ENCODE measurements at places on chromosomes 6 and 20. TPM values are rescaled to one million over a fixed set of nuclear protein-coding genes. Genes with fewer than 3 reads are reported as not detected.

DNA sequence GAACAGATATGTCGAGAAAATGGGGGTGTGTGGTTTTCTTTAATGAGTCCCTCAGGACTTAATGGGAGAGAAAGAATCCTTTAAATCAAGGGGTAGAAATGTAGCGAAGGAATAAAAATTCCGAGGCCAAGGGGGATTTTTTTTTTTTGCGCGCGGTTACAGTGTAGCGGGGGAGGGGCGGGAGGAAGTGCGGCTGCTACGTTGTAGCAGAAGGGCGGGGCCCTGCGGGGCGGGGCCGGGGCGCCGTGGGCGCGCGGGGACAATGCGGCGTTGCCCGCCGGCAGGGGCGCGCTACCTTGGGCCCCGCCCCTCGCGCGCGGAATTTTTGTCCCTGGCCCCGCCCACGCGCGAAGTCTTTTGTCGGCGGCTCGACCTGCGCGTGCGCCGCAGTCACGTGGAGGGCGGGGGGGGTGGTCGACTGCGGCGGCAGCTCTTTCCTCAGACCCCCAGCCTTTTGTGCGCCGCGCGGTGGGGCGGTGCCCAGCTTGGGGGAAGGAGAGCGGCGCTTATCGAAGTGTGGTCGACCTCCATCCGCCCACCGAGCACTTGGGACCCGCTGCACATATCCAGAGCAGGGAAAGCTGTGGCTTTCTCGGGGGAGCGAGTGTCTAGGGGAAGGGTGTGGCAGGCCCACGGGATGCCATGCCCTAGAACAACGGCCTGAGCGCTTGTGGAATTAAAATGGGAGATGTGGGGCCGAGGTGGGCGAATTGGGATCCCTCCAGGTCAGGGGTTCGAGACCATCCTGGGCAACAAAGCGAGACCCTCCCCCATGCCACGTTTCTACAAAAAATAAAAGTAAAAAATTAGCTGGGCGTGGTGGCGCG lies 1.3 kb downstream of the TUBB start:
- H3K27me3 ChIP-seq = no peaks in the 10 kb centered on the region
- peak; percentile 95 for DNase-seq
- H3K27ac ChIP-seq = peak overlapping the region; percentile 97
- peaks cover 67% of the 10 kb centered on the region for H3K4me1 ChIP-seq
- H3K36me3 ChIP-seq = peaks cover 58% of the 10 kb centered on the region

DNA sequence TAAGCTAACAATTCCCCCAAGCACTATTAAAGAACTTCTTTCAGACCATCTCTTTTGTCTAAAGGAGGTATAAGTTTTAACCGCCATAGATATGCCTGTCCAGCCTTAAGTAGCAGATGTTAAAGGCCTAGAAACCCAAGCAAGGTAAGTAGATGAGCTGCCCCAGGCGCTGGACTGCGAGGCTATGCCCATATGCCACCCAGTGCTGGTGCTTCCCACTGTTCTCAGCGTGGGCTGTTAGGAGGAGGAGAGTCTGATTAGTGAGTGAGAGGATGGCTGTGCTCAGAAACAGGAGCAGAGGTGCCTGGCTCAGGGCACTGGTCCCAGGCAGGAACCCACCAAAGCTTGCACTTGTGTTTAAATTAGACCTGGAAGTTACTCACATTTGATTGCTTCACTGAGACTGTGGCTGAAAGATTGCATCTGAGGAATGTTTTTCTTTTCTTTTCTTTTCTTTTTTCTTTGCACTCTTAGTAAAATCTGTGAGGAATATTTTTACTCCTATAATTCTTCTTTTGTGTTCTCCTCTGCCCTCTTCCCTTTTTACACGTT lies 32.2 kb downstream of the PRPH2 start:
- no peak overlapping the region for H3K4me3 ChIP-seq
- peaks cover 15% of the 10 kb centered on the region for H3K4me1 ChIP-seq
- peak overlapping the region; percentile 62 for H3K27ac ChIP-seq
- DNase-seq = no peak

- H3K27me3 ChIP-seq = peaks cover 2% of the 10 kb centered on the region
- H3K4me1 ChIP-seq = peaks cover 35% of the 10 kb centered on the region
- no peaks in the 10 kb centered on the region for H3K36me3 ChIP-seq
- no peak overlapping the region for H3K4me3 ChIP-seq
- H3K27ac ChIP-seq = no peak overlapping the region
Observed at GRCh38 chr20:51037532-51038115, 14.7 kb upstream of the KCNG1 start.

DNA sequence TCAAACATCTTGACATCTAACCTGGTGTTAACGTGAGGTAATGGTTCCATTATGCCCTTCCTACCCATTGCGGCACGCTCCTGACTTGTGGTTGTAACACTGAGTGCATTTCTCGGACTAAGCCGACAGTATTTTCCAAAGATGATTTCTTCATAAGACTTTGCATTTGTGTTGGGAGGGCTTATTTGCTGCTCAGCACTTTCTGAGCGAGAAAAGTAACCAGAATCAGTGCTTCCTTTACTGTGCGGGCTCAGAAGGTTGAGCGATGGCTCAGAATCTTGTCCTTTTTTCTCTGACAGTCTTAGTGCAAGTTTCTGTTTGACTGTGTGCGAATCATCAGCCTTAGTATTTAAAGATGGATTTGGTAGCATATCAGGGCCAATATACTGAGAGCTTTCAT lies 171.7 kb downstream of the HIVEP2 start:
- no peak for DNase-seq
- no peaks in the 10 kb centered on the region for H3K27me3 ChIP-seq
- no peaks in the 10 kb centered on the region for H3K4me1 ChIP-seq
- peaks cover 66% of the 10 kb centered on the region for H3K36me3 ChIP-seq
- H3K4me3 ChIP-seq = no peak overlapping the region
- H3K27ac ChIP-seq = no peak overlapping the region

GRCh38 chr6:43097098-43097489 lies 21.0 kb downstream of the PTK7 start:
- no peak overlapping the region for H3K4me3 ChIP-seq
- no peaks in the 10 kb centered on the region for H3K36me3 ChIP-seq
- no peaks in the 10 kb centered on the region for H3K27me3 ChIP-seq
- DNase-seq = no peak

DNA sequence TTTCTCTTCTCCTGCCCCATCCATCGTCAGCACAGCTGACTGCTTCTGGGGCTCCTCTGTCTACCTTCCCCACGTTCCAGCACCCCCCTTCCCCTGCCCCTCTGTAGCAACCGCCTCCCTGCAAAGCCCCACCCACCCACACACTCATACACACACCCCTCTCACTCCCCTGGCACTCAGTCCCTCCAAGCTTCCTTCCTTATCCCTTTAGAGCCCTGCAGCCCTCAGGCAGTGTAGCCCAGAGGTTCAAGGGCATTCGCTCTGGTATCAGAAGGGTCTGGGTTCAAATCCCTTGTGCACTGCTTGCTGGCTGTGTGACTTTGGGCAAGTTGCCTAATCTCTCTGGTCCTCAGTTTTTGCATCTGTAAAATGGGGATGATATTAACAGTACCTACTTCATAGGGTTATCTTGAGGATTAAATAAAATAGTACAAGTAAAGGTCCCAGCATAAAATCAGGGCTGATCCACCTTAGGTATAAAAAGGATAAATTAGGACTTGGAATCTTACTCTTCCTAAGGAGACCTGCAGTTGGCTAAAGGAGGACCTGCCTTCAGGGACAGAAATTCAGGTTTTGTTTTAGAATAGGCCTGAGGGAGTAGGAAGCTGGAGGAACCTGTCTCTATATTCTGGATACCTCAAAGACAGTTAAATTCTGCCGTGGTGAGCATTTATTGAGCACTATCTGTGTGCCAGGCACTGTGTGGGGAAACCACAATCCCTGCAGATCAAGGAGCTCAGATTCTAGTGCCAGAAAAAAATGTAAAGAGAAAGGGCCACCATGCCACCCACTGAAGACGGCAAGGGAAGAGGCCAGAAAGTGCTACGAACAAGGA lies 94.1 kb downstream of the SNX5 start:
- H3K36me3 ChIP-seq = no peaks in the 10 kb centered on the region
- H3K4me1 ChIP-seq = peaks cover 55% of the 10 kb centered on the region
- H3K27ac ChIP-seq = no peak overlapping the region
- DNase-seq = no peak
- no peak overlapping the region for H3K4me3 ChIP-seq

GRCh38 chr6:10138917-10139316 lies 276.0 kb downstream of the TFAP2A start:
- DNase-seq = no peak
- H3K4me1 ChIP-seq = no peaks in the 10 kb centered on the region
- H3K36me3 ChIP-seq = no peaks in the 10 kb centered on the region
- H3K4me3 ChIP-seq = no peak overlapping the region

DNA sequence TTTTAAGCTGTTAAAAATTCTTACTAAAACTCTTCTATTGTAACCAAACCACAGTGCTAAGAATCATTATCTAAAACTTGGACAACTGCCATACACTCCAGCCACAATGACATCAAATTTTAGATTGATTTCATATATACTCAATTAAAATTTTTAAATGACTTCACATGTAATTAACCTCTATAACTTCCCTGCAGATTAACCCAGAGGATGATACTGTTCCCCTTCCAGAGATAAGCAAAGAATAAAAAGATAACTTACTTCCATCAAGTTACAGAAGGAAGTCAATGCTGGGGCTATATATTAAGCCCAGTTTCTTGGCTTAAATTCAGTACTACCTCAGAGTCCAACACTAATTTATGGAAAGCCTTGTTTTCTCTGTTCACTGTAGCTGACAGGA lies 71.3 kb downstream of the ARHGAP18 start:
- H3K4me3 ChIP-seq = no peak overlapping the region
- no peak for DNase-seq
- no peaks in the 10 kb centered on the region for H3K27me3 ChIP-seq
- H3K36me3 ChIP-seq = peaks cover 16% of the 10 kb centered on the region
- H3K27ac ChIP-seq = no peak overlapping the region

DNA sequence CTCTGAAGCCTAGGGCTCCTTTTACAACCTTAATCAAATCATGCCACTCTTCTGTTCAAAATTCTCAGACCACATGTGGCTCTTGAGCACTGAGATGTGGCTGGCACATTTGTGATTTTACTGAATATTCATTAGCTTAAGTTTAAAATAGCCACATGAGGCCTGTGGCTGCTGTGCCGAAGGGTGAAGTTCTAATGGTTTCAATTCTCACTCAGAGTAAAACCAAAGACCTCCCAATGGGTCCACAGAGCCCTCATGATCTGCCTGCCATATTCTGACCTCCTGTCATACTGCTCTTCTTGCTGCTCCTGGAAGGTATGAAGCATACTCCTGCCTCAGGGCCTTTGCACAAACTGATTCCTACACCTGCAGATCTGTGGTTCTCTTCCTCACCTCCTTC lies 7.8 kb upstream of the CST3 start:
- H3K27ac ChIP-seq = no peak overlapping the region
- H3K4me1 ChIP-seq = peaks cover 2% of the 10 kb centered on the region
- no peaks in the 10 kb centered on the region for H3K36me3 ChIP-seq

DNA sequence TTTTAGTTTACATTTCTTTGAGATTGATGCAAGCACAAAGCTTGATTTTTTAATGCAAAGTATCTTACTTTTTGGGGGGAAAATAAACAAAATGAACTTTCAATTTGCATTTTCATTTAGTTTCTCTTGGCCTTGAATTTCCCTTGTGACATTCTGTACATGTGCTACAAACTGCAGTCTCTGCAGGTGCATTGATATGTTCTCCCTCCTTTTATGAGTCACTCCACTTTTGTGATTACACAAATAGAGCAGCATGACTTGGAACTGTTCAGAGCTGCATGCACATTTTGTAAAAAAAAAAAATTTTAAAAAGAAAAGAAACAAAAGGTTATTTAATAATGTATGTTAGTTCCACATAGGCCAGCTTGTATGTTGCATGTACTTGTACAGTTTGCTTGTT lies 220.0 kb upstream of the KCNQ5 start:
- no peak for DNase-seq
- peaks cover 2% of the 10 kb centered on the region for H3K4me1 ChIP-seq
- H3K4me3 ChIP-seq = no peak overlapping the region
- H3K27ac ChIP-seq = no peak overlapping the region
- H3K36me3 ChIP-seq = no peaks in the 10 kb centered on the region

DNA sequence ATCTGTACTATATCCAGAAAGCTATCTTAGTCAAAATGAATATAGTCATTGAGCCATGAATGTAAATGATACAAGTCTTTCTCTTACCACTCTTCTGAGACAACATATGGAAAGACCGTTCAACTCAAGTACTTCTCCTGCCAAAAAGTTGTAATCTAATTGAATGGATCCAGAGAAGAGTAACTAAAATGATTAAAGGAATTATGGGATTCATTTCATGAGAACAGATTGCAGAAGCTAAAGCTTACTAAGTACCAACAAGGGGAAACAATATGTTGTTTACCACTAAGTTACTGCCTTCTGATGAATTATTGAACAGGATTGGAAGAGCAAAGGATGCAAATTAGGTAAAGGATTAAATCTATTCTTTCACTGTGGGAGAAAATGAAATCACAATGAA lies 2.0 kb upstream of the LGSN start:
- H3K4me1 ChIP-seq = no peaks in the 10 kb centered on the region
- no peak overlapping the region for H3K27ac ChIP-seq
- H3K36me3 ChIP-seq = no peaks in the 10 kb centered on the region
- DNase-seq = no peak
- H3K4me3 ChIP-seq = no peak overlapping the region

GRCh38 chr6:139531148-139532115 lies 157.0 kb upstream of the CITED2 start:
- no peaks in the 10 kb centered on the region for H3K27me3 ChIP-seq
- H3K36me3 ChIP-seq = no peaks in the 10 kb centered on the region
- no peak overlapping the region for H3K4me3 ChIP-seq
- no peak for DNase-seq

DNA sequence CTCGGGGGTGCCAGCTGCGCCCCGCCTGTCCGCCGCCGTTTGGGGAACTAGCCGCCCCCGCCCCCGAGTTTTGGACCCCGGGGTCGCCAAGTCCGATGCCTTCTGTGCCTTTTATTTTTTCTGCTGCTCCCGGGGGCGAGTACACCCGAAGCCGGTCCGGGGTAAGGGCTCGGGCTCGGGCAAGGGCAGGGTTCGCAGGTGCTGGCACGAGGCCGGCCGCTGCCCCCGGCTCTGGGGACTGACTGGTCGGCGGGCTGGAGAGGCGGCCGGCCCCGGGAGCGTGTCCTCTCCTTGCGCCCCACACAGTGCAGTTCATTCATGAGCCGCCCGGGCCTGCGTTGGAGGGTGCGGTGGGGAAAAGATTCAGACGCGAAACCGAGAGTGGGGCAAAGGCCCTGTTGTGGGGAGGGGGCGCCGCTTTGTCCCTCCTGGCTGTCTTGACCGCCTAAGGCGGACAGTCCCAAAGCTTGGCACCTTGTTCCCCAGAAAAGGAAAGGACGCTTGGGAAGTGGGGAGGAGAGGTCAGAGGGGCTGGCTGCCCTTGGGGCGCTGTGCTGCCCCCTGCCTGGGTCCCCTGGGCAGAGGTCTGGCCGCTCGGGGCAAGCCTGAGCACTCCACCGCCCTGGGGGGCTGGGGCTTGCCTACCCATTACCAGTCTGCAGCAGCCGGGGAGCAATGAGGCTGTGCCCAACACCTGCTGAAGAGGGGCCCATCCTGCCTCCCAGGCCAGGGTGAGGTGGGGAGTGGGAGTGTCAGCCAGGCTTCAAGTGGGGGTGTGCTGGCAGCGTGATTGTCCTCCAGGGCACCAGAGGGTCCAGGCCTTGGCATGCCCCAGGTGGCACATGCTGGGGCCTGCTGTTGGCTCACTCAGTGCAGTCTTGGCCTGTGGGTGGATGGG lies 915 bp downstream of the TMEM63B start:
- no peak overlapping the region for H3K27ac ChIP-seq
- peaks cover 13% of the 10 kb centered on the region for H3K36me3 ChIP-seq
- peak overlapping the region; percentile 83 for H3K4me3 ChIP-seq
- peaks cover 44% of the 10 kb centered on the region for H3K4me1 ChIP-seq
- DNase-seq = peak; percentile 34
- H3K27me3 ChIP-seq = no peaks in the 10 kb centered on the region

Gene TRIM40
- not detected for total RNA-seq

Gene POPDC3
- not detected for total RNA-seq

Gene PLTP
- 2.3 TPM for total RNA-seq

Gene BMP5
- not detected for total RNA-seq

Gene RNF182
- total RNA-seq = 0.15 TPM

Gene RAET1G
- not detected for total RNA-seq

Gene BCAS1
- total RNA-seq = 1.3 TPM

Gene RBM12
- total RNA-seq = 129 TPM

Gene GNRH2
- total RNA-seq = 0.75 TPM
